ENCODE measurements at places on chromosomes 2 and 18.

DNA sequence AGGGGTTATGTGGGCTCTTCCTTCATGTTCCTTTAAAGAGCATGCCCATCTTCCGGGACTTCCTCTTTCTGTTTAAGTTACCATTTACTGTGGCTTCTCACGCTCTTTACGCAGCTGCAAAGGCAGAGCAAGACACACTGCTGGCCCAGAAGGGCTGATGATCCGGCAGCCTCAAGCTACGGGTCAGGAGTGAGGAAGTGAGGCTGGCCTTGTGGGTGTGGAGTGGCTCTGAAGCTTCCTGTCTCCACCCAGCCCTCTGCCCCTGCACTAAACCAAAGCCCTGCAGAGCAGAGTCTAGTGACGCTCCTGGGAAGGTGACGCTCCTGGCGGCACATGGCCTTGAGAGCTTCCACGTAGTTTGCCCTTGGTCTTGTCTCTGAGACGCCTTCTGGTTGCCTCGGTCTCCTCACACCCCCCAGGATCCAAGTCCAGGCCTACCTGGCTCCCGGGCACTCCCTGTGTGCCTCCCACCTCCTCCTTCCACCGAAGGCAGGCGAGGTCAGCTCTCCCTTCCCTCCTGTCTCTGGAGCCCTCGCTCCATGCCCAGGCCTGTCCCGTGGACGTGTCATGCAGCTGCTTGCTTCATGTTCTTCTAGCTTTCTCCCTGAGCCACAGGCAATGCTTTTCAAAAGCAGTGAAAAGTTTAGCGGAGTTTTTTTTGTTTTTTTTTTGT is 50.3 kb downstream of the ARL4C start:
- DNase-seq: peak; percentile 57

DNA sequence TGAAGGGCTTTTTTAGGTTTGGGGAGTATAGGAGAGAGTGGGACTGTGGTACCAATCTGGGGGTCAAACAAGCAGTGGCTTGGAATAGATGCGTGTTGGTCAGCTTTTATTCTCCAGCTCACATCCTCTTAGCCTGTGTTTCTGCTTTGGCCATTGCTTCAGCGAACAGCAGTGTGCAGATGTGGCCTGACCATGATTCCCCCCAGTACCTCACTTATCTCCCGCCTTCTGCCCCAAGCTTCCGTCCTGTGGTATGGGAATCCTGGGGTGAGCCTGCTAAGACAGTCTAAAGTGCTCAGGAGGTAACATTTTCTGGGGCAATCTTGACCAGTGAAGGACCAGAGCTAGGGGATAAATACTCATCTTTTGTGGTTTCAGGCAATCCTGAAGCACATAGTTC is 84.9 kb upstream of the TNP1 start:
- no peak for DNase-seq

DNA sequence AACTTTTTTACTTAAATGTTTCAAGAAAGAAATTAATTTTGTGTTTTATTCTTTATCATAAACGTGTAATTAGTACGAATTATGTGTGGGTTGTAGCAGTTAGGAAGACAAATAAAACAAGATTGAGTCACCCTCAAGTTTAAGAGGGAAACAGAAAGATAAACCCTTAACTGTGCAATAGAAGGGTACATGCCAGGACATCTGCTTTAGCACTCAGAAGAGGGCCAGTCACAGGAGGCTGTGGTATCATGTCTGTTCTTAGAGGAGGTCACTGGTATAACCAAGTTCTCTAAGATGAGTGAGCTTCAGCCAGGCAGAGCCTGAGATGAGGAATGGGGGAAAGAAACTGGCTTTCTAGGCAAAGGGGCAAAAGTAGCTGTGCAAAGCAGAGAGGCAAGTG is 42.4 kb upstream of the GRHL1 start:
- no peak for DNase-seq

GRCh38 chr18:79790996-79791972 is 6.5 kb upstream of the KCNG2 start:
- no peak for DNase-seq

GRCh38 chr2:75317802-75318201 is 118.5 kb upstream of the TACR1 start:
- DNase-seq: no peak

DNA sequence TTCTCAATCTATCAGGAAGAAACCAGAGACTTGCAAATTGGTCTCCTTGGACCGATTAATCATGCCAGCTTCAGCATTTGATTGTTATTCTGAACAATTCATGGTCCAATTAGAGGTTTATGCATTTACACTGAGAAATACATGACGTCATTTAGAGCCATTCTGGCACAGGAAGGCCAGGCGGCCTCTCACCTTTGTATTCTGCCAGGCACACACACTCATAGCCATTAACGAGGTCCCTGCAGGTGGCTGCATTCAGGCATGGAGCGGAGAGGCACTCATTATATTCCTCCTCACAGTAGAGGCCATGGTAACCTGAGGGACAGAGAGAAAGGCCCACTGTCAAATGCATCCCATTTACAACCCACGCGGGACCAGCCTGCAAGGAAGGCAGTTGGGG is 146.8 kb upstream of the PID1 start:
- DNase-seq: no peak

GRCh38 chr18:5152343-5153020 is 44.6 kb downstream of the AKAIN1 start:
- no peak for DNase-seq

DNA sequence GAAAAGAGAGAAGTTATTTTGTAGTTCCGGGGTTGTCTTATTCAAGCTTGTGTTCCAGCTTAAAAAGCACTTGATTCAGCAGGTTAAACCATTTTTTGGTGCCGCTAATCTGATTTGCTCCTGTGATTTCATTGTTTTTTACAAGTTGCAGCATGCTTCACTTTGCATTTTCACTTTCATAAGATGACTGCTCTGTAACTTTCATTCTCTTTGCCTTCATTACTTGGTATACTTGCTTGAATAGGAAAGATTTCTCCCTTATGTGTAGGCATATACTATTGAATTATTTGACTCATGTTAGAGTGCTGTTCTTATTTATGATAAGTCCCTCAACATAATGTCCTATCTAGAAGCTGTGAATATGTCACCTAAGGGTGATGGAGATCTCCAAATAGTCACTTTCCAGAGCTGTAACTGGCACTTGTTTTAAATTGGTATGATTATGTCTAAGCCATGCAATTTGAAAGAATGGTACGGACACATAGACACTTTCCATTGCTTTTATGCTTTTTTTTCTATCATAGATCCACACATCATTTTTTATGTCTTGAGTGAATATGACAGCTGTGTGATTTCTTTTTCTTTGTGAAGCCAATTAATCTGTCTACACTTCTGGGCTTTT is 254.5 kb downstream of the DSEL start:
- DNase-seq: no peak

DNA sequence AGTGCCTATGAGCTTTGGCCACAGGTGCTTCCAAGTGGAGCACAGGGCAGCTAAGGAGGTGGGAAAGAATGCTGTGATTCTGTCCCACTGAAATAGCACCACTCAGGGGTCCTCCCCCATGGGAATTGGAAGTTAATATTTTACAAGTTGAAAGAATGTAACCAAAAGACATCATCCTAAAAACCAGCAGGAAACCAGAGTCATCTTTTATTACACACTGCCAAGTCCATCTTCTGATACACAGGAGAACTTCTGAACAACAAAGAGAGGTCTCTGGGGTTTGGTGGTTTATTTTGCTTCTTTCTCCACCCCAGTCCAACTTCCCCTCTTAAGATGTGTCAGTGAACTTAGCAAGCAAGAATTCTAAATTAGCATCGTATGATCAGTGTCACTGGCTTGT is 47.7 kb downstream of the COLEC12 start:
- no peak for DNase-seq

GRCh38 chr2:95552911-95553310 is 38.9 kb upstream of the TRIM43 start:
- DNase-seq: no peak

DNA sequence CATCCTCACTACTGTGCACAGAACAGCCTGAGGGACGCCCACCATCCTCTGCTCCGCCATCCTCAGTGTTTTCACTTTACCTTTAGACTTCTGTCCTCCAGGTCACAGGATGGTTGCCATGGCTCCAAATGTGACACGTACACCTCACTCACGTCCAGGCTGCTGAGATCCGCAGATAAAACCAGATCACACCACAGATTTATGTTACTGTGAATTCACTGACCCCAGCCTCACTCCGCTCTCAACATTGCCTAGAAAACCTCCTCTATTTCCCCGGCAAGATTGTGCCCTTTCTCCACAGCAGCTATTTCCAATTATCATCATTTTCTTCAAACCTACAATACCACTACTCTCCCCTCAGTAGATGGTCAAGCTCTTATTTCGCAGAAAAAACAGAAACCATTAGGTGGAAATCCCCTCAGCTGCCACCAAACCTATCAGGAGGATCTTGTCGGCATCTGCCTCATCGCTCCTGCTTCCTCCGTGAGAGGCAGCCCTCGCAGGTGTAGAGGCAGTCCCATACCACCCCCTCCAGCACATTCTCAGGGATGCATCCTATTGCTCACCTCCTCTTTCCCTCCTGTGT is 49.8 kb upstream of the SLC1A4 start:
- no peak for DNase-seq

DNA sequence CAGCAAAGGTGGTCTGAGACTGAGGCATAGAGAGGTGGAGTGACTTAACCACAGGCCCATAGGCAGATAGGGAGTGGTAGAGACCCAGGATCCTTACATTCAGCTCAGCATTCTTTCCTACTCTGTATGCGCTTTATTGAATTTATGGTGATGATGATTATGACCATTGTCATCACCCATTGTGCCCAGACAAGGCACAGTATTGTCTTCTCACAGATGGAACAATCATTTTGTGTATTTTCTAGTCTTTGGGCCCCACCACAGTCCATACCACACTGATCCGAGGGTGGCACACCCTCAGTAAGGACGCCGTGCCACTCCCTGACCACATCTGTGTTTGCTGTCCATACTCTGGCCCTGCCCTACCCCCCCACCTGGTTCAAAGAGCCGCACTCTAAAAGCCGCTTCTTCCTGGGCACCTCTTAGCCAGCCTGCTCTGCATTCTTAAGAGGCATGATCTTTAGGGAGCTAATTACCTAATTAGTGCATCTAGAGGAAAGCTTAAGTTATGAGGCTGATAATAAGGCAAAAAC is 179.6 kb upstream of the SMAD2 start:
- no peak for DNase-seq

DNA sequence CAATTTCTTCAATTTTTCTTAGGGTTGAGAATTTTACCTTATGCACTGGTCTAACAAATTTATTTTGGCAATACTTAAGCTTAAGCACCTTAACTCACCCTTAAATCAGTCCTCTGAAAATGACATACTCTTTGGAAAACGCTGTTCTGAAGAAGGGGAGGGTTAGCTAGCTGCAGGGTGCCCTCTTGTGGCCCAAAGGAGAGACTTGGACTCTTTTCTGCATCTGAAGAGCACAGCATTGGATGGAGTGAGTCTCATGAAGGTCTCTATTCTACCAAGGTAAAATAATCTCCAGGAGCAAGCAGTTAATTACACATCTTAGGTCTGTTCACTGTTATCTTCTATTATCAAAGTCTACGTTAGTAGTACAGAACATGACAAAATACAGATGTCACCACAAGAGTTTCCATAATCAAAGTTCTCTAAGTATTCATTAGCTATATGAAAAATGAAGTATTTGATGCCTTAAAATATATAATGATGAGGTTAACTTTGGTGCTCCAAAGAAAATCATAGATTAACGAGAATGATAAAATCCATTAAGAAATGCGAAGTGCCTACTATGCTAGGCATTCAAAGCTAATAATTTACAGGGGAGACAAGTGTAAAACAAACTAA is 24.4 kb downstream of the PUM2 start:
- peak; percentile 24 for DNase-seq

DNA sequence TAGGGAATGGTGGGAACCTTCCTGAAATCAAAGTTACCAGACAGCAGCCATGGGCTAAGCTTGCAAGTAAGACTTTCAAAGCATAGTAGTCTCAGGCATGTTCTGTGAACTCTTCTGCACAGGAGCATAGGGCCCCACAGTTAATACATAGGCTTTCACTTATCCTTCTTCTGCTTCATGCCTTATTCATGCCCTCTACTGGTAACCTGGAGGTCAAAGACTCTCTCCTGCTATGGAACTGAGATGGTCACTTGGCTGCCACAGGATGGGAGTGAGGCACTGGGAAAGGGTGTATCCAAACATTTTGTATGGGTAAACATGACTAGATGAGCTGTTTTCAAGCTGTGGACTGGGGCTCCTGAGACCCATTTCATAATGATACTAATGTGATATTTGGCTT is 49.1 kb upstream of the ZNF638 start:
- no peak for DNase-seq

GRCh38 chr2:137336067-137336466 is 570.7 kb downstream of the THSD7B start:
- no peak for DNase-seq

DNA sequence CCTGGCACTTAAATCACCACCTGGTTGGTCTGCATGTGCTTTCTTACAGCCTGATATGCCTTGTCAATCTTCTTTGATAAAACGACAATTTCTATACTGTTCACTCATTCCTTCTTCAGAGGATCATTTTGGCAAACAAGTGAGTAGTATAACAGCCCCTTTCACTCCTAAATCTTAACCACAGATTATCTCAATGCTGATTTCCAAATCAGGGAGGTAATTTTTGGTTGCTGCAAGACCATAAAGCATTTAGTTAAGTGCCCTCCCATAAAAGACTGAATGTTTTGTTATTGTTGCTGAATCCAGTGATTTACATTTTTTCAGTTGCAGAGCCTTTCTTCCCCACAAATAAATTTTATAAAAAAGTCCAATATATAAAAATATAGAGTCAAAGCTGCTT is 129.2 kb upstream of the CYP26B1 start:
- no peak for DNase-seq

DNA sequence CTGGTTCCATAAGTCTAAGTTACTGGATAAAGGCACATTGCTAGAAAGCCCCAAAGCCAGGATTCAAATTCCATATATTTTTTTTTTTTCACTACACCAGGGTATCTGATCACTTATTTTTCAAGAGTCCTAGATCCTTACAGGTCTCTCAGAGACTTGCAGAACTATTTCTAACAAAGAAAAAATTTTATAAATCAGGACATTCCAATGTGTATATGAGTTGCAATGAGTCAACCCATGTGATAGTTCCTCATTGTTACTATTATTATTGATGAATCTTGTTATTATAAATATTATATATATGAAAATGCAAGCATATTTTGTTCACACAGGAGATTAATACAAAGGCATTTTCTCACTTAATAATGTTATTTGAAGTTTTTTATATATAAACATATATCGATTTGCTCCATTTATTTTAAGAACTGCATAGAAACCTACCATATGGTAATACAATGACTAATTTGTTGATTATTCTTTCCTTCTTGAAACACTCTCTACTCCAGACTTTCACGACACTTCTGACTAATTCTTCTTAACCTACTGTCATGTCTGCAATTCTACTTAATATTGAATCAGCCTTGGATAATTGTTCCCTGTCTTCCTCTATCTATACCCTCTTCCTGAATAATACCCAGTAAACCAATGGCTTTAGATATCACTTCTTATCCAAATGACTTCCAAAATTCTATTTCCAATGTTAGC is 968.4 kb upstream of the NRXN1 start:
- DNase-seq: no peak
